ENCODE measurements at places on chromosomes 2 and 18.

DNA sequence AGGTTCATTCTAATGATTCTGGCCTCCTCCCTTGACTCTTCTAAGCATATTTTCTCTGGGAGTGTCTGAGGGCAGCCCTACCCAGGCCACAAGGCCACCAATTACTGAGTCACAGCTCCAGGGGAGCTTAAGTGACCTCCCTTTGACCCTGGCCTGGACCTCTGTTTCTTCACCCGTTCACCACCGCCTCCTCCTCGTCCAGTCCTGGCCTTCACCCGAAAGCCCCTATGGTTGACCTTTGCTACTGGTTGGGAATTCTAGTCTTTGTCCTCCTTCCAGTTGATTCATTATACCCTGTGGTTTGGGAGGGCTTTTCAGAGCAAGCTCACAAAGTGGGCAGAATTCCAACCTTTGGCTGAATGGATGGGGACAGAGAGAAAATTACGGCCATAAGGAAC lies 72.6 kb downstream of the NRP2 start:
- no peak for DNase-seq

DNA sequence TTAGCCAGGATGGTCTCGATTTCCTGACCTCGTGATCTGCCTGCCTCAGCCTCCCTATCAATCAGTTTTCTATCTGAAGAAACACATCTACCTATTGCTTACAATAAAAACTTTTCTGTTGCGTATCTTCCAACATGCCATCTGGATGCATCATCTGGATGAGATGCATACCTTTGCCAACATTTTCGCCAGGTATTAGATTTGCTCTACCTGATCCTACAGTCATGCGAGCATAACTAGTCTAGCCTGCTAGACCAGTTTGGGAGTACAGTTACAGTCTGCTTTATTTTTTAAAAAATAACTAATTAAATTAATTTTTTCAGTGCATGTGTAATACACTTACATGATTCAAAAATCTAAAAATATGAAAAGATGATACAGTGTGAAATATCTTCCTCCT lies 334.0 kb upstream of the MEX3C start:
- DNase-seq = no peak

- no peak for DNase-seq
Measured at GRCh38 chr2:23700627-23701026, 226.3 kb downstream of the ATAD2B start.

DNA sequence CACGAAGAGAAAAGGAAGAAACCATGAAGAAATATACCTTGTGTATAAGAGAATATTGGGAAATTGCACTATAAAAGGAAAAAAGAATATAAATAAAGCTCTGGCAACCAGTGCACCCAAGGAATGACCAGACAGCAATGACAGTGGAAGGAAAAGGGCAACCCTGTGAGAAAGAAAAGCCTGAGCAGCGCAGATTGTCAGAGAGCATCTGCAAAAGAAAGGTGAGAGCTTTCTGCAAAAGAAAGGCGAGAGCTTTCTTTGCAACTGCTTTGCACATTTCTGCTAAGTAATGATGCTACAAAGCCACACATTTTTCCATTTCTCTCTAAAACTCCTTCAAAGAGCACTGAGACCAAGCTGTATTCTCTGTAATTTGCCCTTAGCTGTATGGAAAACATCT lies 83.6 kb downstream of the CTNNA2 start:
- DNase-seq = no peak

DNA sequence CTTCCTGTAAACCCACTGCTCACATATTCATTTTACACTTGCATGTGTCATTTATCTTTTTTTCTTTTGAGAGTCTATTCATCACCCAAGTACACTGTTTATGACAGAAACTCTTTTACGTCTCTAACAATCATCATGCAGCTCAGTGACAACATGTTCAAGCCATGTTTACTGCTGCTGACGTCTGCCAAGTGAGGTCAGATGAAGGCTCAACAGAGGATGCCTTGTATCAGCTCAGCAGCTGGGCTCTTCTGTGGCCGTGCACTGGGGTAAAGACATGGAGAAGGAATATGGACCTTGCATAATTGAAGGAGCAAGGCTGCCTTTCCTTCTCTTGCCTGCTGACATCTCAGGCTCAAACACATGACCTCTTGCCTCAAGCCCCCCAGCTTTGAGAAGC lies 99.6 kb downstream of the ADD2 start:
- no peak for DNase-seq

DNA sequence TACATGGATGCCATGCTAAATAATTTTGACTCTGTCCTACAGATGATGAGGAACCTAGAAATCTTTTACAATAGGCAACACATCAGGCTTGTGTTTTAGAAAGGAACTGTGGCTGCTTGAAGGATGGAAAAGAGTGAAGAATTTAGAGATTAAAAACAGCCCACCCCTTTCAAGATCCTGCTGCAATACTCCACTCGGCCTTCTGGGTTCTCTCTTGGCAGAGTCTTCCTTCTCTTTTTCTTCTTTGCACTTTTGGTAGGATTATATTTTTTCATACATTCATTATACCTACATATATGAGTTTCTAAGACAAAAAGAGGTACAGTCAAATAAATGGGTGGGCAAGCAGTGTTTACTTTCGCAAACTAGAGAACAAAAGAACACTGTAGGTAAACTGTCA lies 474.3 kb downstream of the ERBB4 start:
- no peak for DNase-seq

GRCh38 chr18:5895299-5895875 lies at the start of gene TMEM200C:
Gene TMEM200C, minus strand, starts transcription at chr18:5895522. Its CDS starts 3,459 bp downstream, at chr18:5892063.
- DNase-seq = no peak

DNA sequence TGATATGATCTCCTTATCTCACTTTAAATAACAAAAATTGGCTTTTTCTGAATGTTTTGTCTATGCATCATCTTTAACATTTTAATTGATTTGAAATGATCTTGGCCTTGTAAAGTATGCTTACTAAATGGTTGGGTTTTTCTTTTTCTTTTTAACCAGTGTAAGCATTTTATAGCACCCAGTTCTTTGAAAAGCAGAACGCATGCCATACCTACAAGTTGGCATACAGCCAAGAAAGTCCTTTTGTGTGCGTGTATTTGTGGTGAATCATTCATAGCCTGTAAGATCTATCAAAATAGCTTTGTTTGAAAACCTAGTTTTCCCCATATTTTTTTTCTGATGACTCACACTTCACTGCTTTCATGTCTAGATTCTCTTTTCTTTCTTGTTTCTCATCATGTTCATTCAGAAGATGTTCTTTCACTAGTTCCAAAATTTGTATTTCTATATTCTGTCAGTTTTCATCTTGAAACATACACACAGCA lies 4.1 kb upstream of the VRK2 start:
- DNase-seq = peak; percentile 63

GRCh38 chr2:108971661-108972566 lies 17.1 kb downstream of the EDAR start:
- DNase-seq = no peak

DNA sequence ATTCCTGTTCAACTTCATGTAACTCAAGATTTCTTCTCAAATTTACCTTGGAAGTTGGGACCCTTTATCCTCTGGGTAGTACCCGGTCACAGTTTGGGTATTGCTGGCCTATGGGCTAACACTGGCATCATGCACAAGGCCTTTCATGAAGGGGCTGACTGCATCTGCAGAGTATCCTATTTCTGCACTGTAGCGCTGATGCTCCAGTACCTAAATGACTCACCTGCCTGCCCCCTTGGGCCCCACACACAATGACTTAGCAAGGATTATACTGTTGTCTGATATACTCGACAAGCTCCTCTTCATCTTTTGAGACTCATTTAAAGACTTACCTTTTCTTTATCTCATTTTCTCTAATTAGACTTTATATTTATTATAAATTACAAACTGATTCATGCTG lies 39.9 kb downstream of the DNAH6 start:
- no peak for DNase-seq

DNA sequence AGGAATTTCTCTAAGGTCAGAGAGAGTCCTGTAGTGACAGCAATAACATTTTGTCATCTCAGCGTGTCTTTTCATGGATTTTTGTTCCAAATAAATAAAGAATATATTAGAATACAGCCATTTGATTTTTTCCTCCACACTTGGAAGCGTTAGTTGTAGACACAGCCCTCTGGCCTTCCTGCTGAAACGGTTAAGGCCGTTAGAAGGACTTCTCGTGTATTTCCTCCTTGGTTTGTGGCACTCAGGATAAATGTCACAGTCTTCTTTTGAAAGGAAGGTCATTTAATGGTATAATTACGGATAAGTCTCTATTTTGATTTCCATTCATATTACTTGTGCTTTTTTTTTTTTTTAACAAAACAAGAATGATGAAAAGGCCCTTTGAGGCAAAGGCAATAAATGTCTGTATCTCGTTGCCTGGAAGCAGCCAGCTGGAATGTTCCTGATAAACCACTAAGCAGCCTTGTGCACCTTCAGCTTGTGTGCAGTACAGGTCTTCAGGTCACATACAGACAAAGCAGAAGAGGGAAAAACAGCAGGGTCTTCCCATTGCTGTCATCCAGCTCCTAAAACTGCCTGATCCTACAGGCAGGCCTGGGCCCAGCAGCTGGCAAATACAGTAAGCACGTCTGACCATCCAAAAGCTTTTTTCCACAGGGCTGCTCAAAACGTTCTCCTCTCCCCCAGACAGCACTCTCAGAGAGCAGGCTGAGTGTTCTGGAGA lies 14.4 kb downstream of the EFR3B start:
- DNase-seq = no peak

GRCh38 chr18:49055754-49056172 lies 105.0 kb upstream of the SMAD7 start:
- no peak for DNase-seq

DNA sequence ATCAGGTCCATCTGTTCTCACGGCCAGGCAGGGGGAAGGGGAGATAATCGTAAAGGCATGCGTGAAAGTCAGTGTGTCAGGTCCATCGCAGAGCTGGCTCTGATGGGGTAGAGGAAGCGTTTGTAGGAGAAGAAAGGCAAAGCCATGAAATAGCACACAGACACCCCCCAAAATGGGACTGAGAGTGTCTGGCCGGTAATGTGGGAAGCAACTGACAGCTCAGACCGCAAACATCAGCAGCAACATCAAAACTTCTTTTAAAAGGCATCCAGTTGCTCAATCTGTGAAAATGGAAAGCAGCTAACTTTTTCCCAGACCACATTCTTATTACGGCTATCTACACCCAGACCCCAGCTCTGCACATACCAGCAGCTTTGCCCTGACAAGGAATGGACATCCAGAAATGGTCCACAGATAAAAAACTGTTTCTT lies 232.6 kb downstream of the EN1 start:
- no peak for DNase-seq

DNA sequence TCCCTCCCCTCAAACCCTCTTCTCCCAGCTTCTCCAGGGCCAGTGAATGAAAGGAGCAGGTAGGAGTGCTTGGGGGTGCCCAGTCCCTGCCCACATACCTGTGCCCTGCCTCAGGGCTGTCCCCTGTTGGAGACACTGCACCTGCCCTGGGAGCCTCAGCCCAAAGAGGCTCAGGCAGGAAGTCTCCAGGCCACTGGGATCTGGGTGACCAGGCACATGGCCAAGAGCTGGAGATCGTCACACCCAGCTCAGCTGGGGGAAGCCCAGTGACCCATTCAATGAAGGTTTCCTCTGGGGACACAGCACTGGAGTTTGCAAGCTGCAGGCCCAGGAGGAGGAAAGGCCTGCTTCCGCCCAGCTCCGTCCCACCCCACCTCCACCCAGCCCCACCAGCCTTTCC lies 156.4 kb downstream of the ZFP36L2 start:
- DNase-seq = no peak

DNA sequence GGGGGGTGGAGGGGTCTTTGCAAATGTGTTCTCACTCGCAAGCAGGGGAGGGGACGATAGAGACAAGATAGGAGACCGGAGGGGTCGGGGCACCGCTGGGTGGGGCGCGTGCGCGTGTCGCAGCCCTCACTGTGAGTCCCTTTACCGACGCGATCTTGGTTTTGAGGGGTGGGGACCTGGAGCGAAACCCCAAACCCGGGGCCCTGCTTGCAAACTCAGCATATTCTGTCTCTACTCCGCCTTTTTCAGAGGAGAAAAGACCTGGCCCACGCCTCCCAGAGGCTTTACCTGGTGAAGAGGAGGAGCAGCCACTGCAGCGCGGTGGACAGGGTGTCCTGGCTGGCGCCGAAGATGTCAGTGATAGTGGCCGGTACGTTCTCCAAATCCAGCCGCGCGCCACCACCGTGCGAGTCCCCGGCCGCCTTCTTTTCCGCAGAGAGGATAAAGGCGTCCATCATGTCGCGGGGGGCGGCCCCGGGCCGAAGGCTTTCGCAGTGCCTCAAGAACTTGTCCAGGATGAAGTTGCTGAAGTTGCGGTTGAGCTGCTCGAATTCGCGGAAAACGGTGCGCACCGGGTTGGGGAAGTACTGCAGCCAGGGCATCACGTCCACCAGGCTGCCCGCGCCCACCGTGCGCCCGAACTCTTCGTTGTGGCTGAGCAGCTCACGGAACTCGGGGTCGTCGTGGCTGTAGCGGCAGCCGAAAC lies 1.7 kb downstream of the CYP1B1 start:
- DNase-seq = no peak

DNA sequence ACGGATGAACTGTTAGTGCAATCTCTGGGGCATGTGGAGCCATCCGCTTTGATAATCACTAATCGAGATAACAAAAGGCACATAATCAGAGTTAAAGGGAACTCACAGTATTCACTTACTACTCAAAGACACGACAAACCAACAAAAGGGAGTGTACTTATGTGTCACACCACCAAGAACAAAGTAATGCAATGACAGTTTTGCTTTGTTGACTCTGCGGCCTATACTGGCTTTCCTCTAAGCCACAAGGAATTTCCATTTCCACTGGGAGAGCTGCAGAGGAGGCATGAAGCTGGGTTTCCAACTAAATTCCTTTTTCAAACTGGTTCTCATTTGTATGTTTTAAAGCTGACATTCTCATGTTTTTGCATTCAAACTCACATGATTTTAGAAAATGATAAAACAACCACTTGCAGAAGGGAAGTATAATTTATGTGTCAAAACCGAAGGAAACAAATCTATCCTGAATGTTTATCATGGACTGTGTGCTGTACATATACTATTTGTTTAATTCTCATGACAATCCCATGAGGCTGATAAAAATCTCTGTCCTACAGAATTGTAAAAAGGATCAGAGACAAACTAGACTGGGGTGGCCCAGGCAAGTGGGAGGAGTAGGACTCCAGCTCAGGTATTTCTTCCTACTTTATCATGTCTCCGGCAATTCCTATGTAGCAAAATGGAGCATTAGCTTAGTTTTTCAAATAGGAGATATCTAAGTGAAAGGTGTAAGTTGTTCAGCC lies 149.6 kb upstream of the SMAD7 start:
- no peak for DNase-seq

DNA sequence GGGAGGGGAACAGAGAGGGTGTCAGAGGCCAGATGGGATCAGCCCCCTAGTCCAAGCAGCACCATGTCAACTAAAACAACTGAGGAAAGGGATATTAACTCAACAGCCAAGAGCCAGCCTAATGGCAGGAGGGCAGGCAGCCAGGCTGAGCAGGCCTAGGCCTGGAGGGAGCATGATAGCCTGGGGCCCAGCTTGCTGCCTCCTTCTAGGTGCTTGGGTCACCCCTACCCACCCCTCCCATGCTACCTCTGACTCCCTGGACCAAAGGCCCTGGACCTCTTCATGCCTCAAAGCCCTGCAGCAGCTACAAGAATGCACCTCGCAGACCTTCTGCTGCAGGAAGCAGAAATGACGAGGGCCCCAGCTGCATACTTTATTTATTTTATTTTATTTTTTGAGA lies 22.1 kb upstream of the TNS1 start:
- DNase-seq = no peak

GRCh38 chr2:88692187-88692586 lies 714 bp downstream of the RPIA start:
- no peak for DNase-seq

All from epithelial cell of proximal tubule (primary cell).